NCI-H1436 (cell line): ENCODE measurements at places on chromosomes 6 and 20.

GRCh38 chr6:34688956-34689355 lies 7.6 kb downstream of the ILRUN start:
- no peak for DNase-seq

DNA sequence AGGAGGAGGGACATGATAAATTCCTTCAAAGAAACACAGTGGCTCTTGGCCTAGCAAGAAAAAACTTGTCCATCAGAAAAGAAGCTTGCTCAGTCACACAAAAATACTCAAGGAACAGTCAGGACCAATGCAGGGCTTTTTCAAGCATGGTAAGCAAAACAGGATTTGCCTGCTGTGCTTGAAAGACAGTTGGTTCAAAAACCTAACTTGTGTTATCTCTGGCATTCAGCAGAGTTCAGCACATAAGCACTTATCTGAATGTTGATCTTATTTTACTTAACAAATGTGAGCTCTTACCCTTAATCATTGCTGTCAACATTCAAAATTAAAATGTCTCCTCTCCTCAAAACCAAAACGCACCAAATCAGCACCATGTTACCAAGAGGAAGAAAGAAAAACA lies 38.3 kb downstream of the ATG5 start:
- DNase-seq, result no peak

DNA sequence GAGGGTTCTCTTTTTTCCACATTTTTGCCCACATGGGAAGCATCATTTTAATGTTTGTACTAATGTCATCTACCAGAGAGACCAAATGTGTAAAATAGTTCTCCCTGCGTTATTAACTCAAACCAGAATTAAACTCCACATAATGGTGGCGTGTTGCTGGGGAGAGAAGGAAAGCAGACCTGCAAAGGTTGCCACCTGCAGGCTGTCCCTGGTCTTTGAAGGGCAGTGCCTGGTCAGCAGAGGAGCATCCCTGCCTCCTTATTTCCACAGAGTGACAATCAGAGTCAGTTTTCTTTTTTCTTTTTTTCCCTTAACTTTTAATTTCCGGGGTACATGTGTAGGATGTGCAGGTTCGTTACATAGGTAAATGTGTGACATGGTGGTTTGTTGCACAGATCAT lies 214.5 kb downstream of the TBX18 start:
- DNase-seq, result no peak

GRCh38 chr6:167776906-167777627 lies 49.6 kb upstream of the AFDN start:
- no peak for DNase-seq

DNA sequence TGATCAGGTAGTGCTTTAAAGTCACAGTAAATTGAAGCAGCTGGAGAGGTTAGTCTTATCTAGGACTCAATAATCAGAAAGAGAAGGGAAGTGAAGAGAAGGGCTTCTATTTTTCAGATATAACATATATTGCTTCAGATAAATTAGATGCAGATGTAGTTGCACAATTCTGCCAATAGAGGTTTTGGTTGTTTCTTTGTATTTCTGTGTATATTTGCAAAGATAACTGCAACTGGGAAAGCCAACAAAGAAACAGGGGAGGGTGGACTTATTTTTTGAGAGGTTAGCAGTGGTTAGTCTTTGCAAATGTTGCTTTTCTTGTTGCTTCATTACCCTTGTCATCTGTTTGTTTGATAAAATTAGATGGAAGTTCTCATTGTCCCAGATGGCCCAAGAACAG lies 106.6 kb downstream of the ADGRG6 start:
- no peak for DNase-seq

DNA sequence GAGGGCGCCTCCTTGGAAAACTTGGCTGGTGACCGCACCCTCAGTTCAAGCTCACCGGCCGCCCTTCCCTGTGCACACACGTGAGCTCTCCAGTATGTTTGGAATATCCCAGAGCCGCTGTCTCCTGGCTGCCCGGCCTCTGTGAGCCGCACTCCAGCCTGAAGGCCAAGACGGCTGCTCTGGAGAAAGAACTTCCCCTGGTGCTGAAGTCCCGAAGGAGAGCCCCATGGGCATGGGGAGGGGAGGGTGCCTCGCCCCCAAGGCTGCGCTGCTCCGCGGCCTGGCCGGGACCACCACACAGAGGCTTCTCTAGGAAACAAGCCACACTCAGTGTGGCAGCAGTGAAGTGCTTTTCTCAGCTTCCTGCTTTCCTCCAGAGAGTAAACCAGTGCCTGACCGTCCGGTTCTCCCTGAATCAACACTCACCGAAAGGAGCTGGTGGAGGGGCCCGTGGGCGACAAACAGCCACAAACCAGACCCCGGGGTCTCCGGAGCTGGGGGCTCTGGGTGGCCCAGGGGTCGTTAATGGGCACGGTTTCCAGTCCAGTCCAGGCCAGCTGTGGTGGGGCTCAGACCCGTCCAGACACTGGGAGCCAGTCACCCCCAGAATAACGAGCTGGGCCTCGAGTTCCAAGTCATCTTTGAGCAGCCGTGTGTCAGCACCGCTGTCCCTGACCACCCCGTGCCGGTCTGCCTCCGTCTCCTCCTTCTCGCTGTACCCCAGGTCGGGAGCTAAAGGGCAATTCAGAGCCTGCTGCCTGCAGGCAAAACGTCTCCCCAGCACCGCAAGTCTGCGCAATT lies 87.4 kb upstream of the BHLHE23 start:
- no peak for DNase-seq

- DNase-seq, result no peak
Measured at GRCh38 chr6:32635526-32636123, 1.6 kb upstream of the HLA-DQA1 start.

GRCh38 chr6:111242452-111242851 lies 155.1 kb downstream of the SLC16A10 start:
- no peak for DNase-seq

DNA sequence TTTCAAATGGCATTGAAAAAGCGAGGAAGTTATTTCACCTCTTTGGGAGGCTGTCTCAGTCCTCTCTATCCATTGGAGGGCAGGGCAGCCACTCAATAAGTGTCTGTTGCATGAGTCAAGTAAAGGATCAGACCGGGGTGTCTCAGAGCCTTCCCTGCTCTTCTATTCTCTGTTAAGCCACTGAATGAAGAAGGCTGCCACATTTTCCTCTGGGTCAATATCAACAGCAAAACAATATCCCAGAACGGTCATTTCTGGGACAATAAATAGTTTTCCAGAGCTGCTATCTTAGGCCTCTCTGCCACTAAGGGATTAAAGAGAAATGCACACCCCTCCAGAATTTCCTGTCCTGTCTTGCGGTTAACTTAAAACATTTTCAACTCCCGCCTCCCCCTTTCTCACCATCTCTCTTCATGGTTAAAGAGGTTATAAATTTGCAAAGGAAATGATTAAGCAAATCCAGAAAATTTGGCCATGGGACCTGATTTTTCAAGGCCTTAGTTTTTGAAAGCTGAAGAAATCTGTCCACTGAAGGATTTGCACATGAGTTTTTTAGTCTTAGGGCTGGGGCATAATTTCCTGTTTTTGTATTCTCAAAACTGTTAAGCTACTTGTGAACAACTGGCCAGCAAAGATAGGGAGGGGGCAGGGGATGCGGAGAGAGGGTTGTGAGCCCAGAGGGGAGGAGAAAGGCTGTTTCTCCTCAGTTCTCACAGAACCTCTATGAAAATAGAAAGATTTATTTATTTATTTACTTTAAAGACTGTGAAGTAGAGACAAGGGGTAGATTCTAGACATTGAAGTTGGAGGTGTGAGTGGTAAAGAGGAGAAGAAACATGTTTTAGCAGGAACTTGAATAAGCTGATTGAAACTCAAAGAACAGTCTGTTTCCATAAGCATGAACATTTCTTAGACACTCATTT lies 135.7 kb downstream of the BCAS1 start:
- DNase-seq, result no peak

- DNase-seq, result no peak
Measured at GRCh38 chr6:158109748-158110147, 58.3 kb downstream of the SERAC1 start.

DNA sequence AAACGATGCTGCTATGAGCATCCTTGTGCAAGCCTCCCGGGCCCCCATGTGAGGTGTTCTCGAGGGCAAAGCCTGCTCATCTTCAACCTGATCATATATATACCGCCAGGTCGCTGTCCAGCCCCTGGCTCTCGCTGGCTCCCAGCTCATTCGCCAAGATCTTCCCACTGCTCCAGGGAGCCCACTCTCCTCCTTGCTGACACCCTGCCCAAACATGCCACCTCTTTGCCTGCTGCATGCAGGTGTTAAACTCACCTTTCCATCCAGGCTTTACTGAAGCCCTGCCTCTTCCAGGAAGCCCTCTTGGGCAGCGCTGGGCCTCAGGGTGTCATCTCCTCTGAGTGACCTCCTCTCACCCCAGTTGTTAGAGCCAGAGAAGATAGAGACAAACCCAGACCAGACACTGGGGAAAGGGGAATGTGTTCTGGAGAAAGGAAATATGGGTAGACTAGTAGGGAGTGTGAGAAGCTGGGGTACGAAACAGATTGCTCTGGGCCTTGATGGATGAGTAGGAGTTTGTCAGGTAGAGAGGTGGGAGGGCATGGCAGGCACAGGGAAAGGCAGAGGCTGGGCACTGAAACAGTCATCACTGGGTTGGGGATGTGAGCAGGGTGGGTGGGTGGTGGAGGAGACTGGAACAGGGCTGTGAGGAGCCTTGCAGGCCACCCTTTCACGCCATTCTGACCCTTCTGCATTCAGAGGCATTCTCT lies 1.2 kb upstream of the DLGAP4 start:
- DNase-seq, result no peak

- no peak for DNase-seq
Measured at GRCh38 chr6:51282026-51282425, 463.4 kb downstream of the TFAP2B start.

DNA sequence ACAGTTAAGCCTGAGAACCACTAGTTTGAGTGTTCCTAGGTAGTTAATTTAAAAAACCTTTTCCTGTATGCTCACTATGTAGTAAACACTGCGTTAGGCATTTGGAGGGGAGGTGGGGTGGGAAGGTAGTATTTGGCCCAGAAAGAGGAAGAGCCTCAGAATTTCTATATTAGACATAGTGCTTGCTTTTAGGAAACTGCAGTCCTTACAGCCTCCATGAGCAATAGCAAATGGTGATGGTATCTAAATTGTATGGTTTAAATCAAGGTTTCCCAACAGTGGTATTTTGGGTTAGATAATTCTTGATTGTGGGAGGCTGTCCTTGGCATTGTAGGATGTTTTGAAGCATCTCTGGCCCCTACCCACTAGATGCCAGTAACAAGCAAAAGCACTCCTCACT lies 61.5 kb upstream of the RIPOR2 start:
- DNase-seq, result no peak

GRCh38 chr6:165800337-165800736 lies 137.3 kb upstream of the PDE10A start:
- no peak for DNase-seq

DNA sequence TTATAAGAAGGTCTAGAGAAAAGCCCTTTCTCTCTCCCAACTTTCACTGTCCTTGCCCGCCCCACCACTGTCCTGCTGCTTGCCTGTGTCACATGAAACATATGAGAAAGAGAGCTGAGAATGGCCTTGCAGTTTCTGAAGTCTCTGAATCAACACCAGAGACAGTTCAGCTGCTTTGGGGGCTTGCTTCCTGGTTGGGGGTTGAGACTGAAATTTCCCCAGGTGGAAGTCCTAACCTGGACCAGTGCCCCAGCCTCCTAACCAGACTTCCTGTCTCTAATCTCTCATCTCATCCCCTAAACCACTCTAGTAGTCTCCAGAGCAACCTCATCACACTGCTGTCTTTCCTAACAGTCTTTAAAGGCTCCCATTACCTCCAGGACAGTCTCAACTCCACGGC lies 10.7 kb downstream of the TRAM2 start:
- no peak for DNase-seq

DNA sequence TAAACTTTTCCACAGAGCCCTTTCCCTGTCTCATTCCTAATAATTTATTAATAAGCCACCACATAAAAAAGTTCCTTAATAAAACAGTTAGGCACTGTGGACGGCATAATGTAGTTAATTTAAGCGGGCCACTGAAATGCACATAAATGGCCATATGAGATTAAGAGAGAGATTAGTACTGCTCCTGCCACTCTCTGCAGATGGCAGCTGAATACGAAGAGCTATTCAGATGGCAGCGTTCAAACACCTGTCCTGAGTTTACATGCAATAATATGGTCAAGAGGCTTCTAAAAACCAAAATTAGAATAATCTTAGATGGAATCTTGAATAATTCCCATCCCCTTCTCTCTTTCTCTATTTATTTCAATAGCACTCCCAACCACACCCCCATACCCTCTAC lies 461.8 kb downstream of the PKHD1 start:
- DNase-seq, result no peak

DNA sequence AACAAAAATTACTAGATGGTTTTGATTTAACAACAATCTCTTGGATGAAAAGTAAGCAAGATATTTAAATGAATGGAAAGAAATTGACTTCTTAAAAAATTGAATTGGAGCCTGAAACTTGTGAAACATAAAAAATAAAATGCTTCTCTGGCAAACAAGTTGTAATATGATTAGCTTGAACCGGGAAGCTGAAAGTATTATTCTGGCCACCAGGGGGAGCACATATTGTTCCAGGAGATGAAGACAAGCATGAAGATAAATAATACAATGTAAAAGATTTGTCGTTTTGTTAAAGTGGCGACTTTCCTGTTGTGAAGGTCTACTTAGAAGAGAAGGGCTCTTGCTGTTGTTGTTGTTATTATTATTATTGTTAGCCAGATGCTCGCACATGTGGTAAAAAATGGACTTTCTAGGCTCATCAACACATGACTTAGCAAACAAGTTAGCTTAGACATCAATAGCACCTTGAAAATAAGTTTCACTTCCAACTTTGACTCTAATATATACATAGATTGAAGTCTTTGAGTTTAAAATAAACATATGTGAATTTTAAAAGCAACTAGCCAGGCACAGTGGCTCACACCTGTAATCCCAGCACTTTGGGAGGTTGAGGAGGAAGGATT lies 14.2 kb downstream of the PAX1 start:
- DNase-seq, result peak; percentile 23

DNA sequence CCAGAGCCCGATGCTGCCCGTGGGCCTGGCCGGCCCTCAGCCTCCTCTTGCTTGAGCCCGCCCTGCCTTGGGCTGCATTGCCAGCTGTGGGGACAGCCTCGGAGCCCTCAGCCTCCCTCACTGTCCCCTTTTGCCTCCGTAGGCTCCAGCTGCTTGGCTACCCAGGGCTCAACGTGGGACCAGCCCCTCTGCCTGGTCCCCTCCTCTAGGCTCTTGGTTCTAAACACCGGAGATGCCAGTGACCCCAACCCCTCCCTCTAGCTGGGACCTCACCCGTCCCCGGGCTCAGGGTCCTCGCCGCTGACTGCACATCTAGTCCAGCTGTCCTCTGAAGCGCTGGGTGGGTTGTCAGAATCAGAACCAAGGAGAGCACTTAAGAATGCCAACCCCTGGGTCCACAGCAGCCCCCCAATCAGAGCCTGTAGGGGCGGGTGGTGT lies 345.2 kb downstream of the ZFAND3 start:
- DNase-seq, result no peak

- no peak for DNase-seq
Measured at GRCh38 chr20:61856626-61857413, 208.9 kb downstream of the TAF4 start.

GRCh38 chr20:38893565-38894090 lies 32.6 kb upstream of the FAM83D start:
- DNase-seq, result peak; percentile 74

- no peak for DNase-seq
Measured at GRCh38 chr20:44527716-44528199, 5.9 kb upstream of the SERINC3 start.

- no peak for DNase-seq
Measured at GRCh38 chr20:58069207-58069606, 159.2 kb downstream of the ANKRD60 start.

GRCh38 chr6:43953794-43954310 lies 173.4 kb downstream of the MRPL14 start:
- no peak for DNase-seq

GRCh38 chr6:68640491-68640835 lies 5.4 kb downstream of the ADGRB3 start:
- no peak for DNase-seq

- DNase-seq, result no peak
Measured at GRCh38 chr6:90271831-90272230, 24.8 kb downstream of the BACH2 start.
